ENCODE measurements at places on chromosomes 11 and 22. TPM values are rescaled to one million over a fixed set of nuclear protein-coding genes. Genes with fewer than 3 reads are reported as not detected.

GRCh38 chr11:131859538-131860210 lies 489.3 kb downstream of the NTM start:
- no peak for DNase-seq

DNA sequence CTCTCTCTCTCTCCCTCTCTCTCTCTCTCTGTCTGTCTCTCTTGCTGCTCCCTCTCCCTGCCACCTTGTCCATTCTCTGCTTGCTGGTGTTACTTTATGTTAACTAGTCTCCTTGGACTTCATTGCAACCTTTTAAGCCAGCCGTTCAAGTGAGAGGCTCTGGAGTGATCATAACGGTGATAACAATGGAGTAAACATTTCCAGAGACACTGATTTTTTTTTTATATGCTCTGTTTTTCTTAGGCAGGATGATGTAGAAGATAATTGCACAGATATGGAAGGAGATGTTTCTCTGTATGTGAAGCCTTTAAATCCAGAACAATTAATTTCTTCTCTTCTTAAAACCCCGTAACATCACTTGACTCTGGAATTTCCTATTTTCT lies 287.7 kb downstream of the TMEM135 start:
- DNase-seq = no peak

GRCh38 chr22:32905400-32905799 lies 103.9 kb downstream of the TIMP3 start:
- DNase-seq = no peak

- DNase-seq = no peak
Measured at GRCh38 chr11:62645671-62645945, 805 bp downstream of the GANAB start.

DNA sequence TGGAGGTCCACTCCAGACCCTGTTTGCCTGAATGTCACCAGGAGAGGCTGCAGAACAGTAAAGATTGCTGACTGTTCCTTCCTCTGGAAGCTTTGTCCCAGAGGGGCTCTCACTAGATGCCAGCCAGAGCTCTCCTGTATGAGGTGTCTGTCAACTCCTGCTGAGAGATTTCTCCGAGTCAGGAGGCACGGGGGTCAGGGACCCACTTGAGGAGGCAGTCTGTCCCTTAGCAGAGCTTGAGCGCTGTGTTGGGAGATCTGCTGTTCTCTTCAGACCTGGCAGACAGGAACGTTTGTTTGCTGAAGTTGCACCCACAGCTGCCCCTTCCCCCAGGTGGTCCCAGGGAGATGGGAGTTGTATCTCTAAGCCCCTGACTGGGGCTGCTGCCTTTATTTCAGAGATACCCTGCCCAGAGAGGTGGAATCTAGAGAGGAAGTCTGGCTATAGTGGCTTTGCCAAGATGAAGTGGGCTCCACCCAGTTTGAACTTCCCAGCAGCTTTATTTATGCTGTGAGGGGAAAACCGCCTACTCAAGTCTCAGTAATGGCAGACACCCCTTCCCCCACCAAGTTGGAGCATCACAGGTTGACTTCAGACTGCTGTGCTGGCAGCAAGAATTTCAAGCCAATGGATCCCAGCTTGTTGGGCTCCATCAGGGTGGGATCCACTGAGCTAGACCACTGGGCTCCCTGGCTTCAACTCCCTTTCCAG lies 99.4 kb downstream of the PDE3B start:
- no peak for DNase-seq

MFNG gene
- 2.0 TPM for total RNA-seq

TBX1 gene
- total RNA-seq = 2.5 TPM

MMP7 gene
- not detected for total RNA-seq

- DNase-seq = no peak
Measured at GRCh38 chr11:70182266-70182665, 20.8 kb upstream of the FADD start.

- DNase-seq = no peak
Measured at GRCh38 chr11:96841792-96842191, 452.0 kb downstream of the JRKL start.

- DNase-seq = peak; percentile 79
Measured at GRCh38 chr11:1640076-1640946, 10.7 kb downstream of the KRTAP5-5 start.

DNA sequence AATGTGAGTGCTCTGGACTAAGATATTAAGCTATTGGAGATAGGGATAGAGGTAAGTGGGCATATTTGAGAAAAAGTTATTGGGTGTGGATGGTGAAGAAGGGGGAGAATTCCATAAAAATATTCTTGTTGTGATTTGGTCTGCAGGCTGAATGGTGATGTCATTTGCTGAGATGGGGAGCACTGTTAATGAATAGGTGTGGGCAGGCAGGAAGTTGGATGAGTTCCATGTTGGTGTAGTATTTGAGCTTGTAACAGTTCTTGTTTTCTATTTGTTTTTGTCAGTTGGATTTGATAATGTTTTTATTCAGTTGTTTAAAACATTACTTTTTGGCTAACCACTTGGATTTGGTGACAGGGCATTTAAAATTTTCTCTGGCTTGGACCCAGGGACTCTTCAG lies 168.8 kb downstream of the C11orf87 start:
- no peak for DNase-seq

DNA sequence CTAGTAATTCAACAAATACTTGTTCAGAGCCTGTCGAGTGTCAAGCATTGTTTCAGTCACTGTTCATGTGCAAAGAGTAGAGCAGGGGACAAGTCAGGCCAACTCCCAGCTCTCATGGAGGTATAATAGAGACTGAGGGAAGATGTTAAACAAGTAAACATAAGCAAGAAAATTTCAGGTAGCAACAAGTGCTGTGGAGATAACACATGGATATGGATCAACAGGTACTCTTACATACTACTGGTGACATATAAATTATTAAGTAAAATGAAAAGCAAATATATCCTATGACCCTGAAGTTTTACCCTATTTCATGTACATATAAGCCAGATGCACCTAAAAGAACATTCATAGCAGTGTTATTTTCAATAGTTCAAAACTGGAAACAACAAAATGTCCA lies 42.7 kb downstream of the SIK2 start:
- DNase-seq = no peak

VWCE gene
- total RNA-seq = 20.6 TPM

TPST2 gene
- 52.2 TPM for total RNA-seq

RIMBP3C gene
- 0.22 TPM for total RNA-seq

- no peak for DNase-seq
Measured at GRCh38 chr11:19467904-19468303, 227.2 kb upstream of the E2F8 start.

RRAS2 gene
- 154 TPM for total RNA-seq

LMO2 gene
- 0.48 TPM for total RNA-seq

- DNase-seq = peak; percentile 99
Measured at GRCh38 chr22:31139866-31140716, at the start of gene PLA2G3. TSS of gene PLA2G3 (minus strand) at chr22:31140508. CDS start at chr22:31140354, 154 bp downstream.

DNA sequence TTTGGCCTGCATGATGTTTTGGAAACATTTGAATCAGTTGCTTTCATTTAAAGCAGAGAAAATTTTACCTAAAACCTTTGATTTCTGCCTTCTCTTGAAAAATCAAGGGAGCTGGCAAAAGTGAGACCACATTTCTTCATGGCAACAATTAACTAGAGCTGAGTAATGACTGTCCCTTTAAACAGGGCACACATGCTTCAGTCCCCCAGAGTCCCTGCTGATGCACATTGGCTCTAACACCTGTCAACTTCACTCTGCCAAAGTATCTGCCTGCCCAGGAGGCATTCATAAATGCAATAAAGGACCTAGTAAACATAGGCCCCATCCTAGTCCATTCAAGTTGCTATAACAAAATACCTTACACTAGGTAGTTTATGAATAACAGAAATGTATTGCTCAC lies 87.1 kb upstream of the LDLRAD3 start:
- no peak for DNase-seq

TUG1 gene
- total RNA-seq = 95.5 TPM

- DNase-seq = no peak
Measured at GRCh38 chr11:1308743-1309497, 512 bp downstream of the TOLLIP start.

- no peak for DNase-seq
Measured at GRCh38 chr11:93100211-93100610, 97.6 kb downstream of the SLC36A4 start.

PSMD13 gene
- 141 TPM for total RNA-seq

DNA sequence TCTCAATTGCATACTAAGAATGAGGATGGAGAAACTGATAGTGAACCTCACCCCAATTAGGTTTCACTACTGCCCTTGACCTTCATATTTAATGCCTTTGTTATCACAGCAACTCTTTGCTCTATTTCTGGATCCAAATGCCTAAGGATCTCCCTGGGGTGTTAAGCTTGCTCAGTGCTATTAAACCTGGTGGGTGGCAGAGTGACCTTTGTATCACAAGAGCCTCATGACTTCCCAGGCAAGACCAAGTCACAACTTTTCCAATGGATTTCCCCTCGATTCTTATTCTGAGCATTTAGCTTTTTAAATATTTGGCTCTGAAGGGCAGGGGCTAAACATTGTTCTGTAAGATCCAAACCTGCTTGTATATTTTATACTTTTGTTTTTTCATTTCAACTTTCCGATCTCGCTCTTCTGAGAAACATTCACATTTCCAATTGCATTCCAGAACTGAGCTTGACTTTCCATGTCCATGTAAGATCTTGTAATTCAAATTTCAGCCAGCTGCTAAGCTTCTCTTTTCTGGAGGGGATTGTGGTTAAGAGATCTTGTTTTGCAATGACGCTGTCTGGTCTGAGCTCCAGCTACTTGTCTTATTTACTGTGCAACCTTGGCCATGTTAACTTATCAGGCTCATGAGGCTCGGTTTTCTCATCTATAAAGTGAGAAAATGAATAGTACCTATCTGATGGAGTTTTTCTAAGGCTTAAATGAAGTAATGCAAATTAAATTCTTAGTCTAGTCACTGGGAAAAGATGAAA lies 6.4 kb upstream of the EHF start:
- no peak for DNase-seq

DNA sequence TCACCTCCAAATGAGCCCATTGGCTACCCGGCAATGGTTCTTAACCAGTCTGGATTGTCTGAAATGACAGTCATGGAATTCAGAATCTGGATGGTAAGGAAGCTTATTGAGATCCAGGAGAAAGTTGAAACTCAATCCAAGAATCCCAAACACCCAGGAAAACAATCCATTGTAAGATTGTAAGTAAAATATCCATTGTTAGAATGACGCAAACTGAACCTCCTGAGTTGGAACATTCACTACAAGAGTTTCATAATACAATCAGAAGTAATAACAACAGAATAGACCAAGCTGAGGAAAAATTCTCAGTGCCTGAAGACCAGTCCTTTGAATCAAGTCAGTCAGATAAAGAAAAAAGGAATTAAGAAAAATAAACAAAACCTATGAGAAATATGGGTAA lies 22.1 kb downstream of the OR8G5 start:
- no peak for DNase-seq

DNA sequence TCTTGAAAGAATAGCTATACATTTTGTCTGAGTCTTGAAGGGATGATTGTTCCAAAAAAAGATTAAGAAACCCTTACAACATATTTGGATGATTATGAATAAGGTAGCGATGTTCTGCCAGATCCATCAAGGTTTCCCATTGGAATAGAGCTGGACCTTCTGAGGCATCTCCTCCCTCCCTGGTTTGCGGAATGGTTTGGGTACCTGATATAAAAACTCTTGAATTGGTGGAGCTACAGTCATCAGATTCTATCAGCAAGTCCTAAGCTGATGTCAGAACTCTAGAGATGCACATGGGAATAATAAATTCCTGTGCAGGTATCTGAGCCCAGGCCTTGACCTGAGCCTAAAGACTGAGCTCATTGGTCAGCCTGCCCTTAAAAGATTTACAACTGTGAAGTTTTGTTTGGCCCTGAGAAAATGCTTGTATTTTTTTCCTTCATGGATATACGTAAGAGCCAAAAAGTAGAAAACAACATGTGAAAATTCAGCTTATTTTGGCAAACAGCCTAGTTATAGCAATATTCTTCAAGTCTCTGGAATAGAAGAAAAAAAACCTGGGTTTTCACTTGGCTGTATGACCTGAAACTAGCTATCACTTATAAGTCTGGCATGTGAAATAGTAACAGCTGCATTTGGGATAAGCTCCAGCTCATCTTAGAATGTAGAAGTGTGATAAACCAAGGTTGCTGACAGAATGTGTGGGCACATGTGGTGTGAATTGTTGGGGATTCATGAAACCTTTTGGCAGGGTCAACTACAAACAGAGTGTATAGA lies 265.7 kb upstream of the CTSC start:
- DNase-seq = no peak

LBHD1 gene
- total RNA-seq = 9.1 TPM

DNA sequence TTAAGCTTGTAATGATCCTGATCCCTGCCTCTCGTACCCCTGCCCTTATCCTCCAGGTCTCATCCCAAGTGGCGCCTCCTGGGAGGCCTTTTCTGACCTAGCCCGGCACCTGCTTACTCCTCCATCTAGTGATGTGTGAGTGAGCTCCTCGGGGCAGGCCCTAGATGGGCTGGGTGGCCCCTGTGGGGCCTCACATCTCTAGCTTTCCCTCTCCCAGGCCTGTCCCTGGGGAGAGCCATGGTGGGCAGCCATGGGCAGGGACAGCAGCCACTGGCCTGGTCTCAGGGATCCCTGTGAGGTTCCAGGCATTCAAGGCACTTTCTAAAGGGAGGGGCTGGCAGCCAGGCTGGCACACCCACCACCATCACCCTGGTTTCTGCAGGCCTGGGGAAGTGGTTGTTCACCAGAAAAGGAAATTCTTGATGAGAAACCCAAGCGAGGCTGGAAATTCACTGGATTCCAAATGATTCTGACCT lies 27.9 kb downstream of the GNAZ start:
- no peak for DNase-seq

DNA sequence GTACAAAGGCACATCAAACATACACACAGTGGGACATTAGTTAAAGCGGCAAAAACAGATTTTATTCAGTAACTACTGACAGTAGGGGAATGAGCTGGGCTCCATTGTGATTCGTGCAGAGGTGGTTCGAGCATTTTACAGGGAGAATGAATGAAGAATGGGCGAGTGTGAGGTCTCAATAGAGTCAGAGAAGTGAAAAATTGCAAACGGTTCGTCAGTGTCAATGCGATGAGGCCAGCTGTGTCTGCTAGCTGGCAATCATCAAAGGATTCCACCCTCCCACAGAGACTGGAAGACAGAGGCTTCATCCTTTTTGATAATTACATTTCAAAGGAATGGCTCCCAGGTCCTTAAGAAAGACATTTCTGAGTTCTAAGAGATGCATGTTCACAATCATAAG lies 17.4 kb downstream of the OR4D9 start:
- DNase-seq = no peak

SLC37A4 gene
- 41.0 TPM for total RNA-seq

GRCh38 chr22:30249049-30250038 lies 2.8 kb upstream of the LIF start:
- DNase-seq = no peak

DEFB131B gene
- not detected for total RNA-seq

DNA sequence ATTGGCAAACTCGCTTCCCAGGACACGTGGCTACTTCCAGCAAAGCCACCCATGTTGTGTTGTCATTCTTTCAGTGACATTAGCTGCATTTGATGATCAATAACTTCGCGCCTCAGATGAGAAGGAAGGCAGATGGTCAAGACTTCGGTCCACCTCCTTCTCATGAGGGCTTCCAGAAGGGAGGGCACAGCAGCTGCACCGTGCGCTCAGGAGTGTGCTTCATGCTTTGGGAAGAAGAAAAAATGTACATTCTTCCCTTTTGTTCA lies 25.3 kb downstream of the IGLL5 start:
- DNase-seq = no peak
